ENCODE measurements at places on chromosomes 12 and 14.

GRCh38 chr12:55737581-55738122, 5.3 kb upstream of the GDF11 start:
- no peak for DNase-seq

- no peak for DNase-seq
These were observed 26.9 kb downstream of the LMO3 start for GRCh38 chr12:16579041-16579440.

DNA sequence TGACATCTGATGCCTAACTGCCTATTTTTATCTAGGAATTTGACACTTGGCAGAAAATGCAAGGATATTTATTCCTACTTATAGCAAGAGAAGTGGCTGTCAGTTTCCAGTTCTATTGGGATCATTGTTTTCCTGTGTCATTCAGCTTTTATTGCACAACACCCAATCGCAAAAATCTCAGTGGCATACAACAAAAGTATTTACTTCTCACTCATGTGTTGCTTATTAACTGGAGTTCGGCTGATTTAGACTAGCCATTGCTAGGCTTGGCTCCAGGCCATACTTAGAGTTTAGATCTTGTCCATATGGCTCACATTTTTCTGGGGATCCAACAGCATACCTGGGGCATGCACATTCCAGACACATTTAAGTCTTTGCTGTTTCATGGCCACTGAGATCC, 218.6 kb upstream of the SYT1 start:
- DNase-seq = no peak

DNA sequence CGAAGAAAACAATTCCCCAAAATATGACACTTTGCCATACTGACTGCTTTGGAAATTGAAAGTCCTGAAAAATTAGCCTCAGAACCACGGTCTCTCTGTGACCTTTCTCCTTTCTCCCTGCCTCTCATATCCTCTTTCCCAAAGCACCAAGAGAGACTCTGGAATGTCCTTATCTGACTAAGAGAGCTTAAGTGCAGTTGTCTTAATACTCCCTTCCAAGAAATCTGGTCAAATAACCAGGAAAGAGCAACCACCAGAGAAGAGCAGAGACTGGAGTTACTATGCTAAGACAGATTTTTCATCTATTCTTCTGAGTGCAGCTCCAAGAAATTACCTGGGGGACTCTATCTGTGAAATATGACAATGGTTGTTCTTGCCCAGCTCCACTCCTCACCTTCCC, 10.5 kb upstream of the BTG1 start:
- DNase-seq = no peak

DNA sequence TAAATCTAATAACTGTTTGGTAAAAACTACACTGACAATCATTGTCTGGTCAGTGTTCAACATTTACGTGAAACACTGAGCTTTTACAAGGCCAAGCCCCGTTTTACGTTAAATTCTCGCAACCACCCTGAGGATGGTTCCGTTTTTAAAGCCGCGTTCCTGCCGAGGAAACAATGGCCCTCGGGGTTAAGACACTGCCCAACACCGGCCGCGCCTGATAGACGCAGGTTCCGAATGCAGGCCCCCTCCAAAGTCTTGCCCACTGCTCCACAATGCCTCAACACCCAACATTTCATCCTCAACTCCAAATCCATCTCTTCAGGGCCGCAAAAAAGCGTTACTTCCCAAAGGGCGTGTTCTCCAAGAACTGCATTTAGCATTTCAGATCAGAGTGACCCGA, 953 bp upstream of the SNRPF start:
- no peak for DNase-seq

DNA sequence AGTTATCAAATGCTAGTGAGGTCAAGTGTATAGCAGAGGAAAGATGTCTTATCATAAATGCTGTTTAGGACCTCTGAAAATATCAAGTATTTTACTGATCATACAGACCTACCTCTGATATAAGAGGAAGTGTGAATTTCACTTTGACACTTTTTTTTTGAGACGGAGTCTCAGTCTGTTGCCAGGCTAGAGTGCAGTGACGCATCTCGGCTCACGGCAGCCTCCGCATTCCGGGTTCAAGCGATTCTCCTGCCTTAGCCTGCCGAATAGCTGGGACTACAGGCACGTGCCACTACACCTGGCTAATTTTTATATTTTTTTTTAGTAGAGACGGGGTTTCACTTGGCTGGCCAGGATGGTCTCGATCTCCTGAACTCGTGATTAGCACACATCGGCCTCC, 55.1 kb upstream of the PIK3C2G start:
- DNase-seq = no peak

- DNase-seq = no peak
These were observed 33.7 kb downstream of the TCTN1 start for GRCh38 chr12:110647631-110648040.

- DNase-seq = no peak
These were observed 50.6 kb upstream of the PTGR2 start for GRCh38 chr14:73800970-73801515.

GRCh38 chr12:107296681-107297089, 203.3 kb upstream of the CRY1 start:
- DNase-seq = no peak

DNA sequence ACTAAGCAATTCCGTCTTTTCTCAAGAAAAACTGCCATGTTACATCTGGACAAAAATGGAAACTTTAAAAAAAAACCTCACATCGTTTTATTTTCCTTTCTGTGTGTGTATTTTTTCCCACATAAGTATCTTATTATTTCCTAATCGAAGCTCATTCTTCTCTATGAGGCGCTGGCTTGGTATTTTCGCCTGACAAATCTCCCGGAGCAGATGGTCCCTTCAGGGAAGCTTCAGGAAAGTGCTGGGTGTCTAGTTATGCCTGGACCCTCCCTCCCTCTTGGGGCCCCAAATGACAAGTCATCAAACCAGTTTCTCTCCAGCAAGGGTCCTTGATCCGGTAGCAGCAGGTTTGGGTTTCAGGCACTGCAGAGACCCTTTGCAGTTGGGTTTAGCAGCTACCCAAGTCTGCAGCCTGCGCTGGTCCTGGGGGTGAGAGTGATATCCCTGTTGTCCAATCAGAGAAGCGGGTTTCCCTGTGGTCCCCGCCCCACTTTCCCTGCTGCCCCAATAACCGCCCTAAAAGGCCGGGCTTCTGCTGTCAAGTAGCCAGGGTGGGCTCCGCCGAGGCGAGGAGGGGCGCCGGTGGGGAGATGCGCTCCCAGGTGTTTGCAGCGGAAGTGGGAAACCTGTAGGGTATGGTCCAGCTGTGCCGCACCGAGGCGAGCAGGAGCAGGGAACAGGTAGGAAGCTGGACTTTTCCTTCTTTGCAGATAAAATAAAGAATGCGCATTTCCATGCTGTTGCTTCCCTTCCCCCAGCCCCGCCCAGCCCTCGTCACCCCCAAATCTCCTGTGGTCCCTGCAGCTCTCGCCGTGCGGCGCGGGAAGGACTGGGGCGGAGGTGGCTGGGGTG, at the start of gene CNTN1:
Gene CNTN1 (plus strand): TSS at position 527 of the 852 bp plus-strand sequence.
- DNase-seq = no peak

- DNase-seq = no peak
These were observed 32.9 kb upstream of the SPTLC2 start for GRCh38 chr14:77649326-77649725.

DNA sequence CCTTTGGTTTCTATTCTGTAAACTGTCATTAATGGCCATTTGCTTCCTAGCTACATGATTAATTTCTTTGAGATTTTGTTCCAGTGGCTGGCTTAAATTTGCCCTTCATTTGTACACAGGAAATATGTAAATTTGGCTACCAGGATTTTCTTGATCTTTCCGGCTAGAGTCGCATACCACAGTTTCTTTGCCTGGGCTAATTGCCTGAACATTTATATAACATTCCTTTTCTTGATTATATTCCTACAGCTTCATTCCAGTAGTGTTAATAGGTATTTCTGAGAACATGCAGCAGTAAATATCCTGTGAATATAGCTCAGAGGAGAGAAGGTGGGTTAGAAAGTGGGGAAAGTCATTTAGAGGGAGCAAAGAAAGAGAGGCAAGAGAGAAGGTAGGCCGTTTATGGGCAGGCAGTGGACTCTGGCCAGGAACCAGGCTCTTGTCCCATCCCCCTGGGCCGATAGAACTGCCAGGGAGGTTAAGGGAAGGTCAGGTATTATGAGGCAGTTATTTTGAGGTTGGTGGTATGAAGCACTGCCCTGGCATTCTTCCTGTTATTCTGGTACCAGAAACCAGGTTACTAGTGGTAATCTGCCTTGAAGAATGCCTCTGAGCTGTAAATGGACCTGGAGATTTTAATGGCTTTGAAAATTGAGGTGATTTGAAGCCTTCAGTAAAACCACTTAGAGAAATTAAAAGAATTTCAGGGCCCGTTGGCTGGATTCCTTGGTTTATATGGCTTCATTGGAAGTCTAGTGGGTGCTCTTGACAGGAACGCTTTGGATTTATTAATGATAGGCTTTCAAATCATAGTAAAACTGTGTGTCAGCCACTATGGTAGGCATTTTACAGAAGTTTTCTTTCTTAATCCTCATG, 4.4 kb downstream of the RNF10 start:
- DNase-seq = no peak

GRCh38 chr12:113061061-113061694, 4.6 kb downstream of the DTX1 start:
- no peak for DNase-seq

DNA sequence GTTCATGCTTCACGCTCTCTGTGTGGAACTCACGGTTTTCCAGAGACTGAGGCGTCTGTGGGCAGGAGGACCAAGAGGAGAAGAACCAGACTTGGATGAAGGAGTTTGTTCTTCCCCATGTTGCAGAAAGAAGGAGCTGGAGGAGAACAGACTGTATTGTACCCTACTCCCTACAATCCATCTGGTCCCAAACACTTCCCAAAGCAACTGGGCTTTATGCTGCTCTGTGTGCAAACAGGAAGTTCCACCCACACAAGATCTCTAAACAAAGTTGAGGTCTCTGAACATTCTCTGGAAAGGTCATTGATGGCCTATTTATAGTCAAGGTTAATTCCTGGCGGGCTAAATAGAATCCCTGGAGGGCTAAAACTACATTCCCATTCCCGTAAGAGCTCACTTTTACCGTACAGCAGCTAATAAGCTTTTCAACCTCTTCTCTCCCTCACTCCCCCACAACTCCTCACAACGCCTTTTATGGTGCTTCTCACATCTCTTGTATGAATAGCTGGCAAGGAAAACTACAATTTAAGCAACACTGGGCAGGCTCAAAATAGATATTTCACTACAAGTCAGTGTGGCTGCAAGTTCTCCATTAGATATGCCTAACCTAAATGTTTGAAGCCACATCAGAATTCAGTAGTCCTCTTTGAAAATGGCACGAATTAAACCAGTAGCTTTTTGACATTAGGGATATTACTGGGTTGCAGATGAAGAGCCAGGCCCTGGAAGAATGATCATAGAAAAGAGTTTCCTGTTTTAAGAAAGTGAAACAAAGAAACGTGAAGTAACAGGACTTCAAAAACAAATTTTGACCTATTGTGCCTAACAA, at the start of gene A2M:
Gene A2M (minus strand): TSS at position 189 of the 829 bp plus-strand sequence. CDS start 70 bp downstream, at position 119.
- DNase-seq = no peak

- no peak for DNase-seq
These were observed 601 bp downstream of the MDGA2 start for GRCh38 chr14:47674543-47675465.

GRCh38 chr12:115521771-115522409, 755.6 kb downstream of the MED13L start:
- DNase-seq = no peak

DNA sequence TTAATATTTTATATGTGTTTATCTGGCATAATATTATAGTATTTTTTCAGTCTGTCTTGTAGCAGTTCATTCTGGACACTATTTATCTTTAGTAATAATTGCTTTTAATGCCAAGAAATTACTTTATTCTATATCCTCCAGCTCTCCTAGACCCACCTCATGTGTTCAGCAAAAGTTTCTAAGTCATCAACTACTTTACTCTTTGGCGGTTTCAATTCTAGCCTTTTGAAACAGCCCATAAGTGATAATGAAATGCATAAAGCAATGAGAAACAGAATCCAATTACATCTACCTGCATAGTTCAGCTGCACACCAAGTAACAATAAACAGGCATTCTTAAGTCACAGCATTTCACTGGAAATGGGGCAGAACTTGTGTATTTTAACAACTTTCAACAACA, 225.5 kb downstream of the SLC25A21 start:
- DNase-seq = no peak

GRCh38 chr14:103033681-103034096, 23.7 kb downstream of the CDC42BPB start:
- DNase-seq = no peak

DNA sequence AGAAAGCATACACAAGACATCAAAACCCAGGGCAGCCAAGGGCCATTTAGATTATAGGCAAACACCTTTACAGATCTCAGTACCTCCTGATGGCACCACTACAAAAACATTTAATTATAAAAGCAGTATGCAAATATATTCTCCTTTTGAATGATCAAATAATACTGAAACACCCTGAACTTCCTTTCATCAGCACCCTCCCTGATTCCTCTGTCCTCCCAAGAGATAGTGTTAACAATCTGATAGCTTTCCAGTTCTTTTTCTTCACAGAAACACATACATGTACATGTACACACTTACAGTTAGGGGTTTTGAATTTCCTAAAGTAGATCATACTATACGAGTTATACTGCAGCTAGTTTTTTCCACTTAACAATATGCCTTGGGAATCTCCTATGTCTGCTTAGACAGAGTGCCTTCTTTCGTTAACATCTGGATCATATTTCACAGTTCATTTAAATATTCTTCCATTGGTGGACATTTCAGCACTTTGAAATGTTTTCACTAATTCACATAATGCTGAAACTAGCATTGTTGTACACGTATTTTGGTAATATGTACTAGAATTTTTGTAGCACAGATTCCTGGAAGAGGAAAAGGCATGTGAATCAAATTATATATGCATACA, 35.2 kb downstream of the TDG start:
- DNase-seq = no peak

- DNase-seq = peak; percentile 52
These were observed 642 bp downstream of the SLC38A2 start for GRCh38 chr12:46371718-46372543.

GRCh38 chr14:55356913-55357312, 54.7 kb downstream of the ATG14 start:
- no peak for DNase-seq

DNA sequence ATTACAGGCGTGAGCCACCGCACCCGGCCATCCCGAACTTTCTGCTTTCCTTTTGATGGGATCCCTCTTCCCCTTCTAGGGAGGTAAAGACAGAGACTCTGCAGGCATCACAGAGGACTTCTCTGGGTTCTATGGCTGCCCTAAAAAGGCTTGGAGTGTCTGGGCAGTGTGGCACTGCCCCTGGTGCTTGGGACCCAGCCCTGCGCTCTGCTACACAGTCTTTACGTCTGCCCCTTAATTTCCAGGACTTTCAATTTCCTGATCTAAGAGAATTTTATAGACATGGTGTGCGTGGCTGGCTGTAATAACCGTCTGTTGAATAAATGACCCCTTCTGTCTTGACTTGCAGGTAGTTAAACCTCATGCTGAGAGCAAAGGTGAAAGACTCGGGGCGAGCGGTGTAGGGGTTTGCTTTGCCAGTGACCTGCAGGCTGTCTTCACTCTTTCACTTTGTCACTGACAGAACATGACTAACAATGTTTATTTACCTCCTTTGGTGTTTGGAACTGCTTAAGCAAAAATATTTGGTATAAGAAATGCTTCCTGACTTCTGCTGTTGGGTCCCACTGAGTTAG, 110.9 kb upstream of the MAP1LC3B2 start:
- no peak for DNase-seq

- DNase-seq = no peak
These were observed 411.0 kb upstream of the OR4E1 start for GRCh38 chr14:22084393-22085281.

Measured in activated gamma-delta T cell (primary cell).